ENCODE measurements at places on chromosomes 3 and 15. TPM values are rescaled to one million over a fixed set of nuclear protein-coding genes. Genes with fewer than 3 reads are reported as not detected.

CEMIP gene
- total RNA-seq = 10.0 TPM

GABRB3 gene
- total RNA-seq = 6.7 TPM

NPAP1 gene
- total RNA-seq = 0.84 TPM

NOX5 gene
- total RNA-seq = 0.10 TPM

C3orf22 gene
- 0.40 TPM for total RNA-seq

CCR4 gene
- 0.10 TPM for total RNA-seq

KPNA1 gene
- total RNA-seq = 17.3 TPM

LMAN1L gene
- total RNA-seq = not detected

PPP4R2 gene
- total RNA-seq = 85.6 TPM

EIF4A2 gene
- 779 TPM for total RNA-seq

B3GALNT1 gene
- total RNA-seq = 6.4 TPM

BFSP2 gene
- total RNA-seq = not detected

EFCAB12 gene
- total RNA-seq = 1.7 TPM

IL17RB gene
- total RNA-seq = 1.1 TPM

DNA sequence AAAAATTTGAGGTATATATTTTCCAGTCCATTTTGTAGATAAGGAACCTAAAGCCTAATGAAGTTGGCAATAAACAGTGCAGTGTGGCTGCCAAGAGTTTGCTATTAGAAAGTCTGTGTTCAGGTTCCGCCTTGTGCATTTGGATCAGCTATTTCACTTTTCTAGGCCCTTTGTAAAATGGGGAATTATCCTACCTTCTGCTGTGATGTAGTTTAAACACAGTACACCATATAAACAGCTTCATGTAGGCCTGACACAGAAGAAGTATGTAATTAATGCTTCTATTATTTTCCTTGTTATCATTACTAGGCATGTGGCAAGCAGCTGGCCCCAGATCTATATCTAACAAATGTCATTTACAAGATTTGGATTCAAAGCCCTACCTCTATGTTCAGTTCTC is 456.3 kb downstream of the GABRG3 start:
- DNase-seq = no peak

DNA sequence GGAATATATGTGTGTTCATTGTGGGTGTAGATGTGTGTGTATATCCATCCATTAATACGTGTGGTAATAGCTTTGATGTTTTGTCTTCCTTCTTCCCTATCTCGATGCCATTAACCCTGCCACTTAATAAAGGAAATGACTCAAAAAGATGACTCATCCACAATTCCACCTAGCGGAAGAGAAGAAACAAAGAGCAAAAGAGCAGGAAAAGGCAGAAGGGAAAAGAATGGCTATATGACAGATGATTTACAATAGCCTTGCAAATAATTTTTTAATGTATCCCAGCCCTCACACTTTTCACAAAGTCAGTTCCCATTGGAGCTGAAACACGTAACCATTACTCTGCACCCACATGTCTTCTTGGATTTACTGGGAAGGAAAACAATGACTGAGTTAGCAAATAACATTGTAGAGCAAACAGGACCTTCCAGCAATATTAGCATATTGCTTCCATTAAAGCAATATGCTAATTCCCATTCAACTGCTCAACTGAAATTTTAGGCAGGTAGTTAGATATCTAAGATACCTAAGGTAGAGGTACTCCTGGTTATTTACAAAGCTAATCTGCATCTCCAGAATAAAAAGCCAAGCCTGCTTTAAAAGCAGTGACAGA is 197.2 kb downstream of the KCNAB1 start:
- DNase-seq = no peak

DNA sequence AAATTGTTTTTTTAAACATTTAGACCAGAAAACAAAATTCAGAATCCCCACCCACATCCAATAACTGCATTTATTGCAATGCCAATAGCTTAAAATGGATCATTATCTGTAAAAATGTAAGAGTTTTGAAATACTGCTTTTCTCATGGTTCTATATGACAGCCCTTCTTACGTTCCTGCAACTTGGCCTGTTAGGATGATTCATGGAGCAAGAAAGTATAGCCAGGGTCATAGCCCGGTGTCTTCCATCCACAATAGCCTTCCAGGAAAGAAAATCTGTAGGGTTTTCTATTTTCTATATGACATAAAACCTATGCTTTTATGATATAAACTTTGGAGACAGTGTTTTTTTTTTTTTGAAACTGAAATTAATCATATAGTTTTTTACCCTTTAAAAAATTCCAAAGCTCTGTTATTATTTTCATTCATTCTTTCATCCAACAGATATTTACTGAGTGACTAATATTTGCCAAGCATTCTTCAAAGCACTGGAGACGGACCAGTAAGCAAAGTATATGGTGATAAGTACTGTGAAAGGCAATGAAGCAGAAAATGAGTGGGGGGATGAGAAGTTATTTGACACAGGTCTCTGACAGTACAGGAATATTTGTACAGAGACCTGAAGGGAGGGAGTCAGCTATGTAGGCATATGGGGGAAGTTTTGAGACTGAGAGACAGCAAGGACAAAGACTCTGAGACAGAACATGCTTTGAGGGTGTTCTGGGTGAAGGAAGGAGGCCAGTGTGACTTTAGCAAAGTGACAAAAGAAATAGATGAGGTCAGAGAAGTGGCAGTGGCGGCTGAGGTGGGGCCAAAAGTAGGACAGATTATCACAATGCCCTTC is 29.0 kb upstream of the SLC2A2 start:
- no peak for DNase-seq

DNA sequence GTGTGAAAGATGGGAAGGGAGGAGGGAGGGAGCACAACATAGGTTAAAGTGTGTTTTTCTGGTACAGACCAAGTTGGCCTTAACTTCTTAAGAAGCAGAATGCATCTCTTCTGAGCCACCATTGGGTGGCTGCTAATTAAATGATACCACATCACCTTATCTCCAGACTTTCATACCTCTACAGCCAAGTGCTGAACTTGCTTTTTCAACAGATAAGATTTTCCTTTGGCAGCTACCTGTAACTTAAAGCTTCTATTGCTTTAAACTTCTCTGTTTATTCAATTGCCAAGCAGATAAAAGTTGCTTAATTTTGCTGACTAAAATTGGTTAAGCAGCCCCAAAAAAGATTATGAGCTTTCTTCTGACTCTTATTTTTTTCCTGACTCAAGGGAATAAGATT is 292.4 kb upstream of the SGO1 start:
- DNase-seq = no peak

DNA sequence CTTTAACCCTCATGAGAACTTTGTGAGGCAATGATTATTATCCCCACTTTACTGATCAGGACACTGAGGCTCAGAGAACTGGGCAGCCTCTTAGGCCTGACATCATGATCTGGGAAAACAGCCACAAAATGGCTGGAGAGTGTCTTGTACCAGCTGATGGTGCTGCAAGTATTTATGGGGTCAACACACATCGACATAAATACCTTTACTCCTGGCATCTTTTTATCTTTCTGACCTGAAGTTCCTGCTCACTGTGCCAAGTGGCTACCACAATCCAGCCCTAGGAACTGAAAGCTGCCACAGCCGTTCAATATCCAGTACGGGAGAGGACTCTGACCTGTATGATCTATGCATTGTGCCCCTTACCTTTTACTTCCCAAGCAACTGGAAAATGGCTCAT is 29.2 kb upstream of the MUC13 start:
- DNase-seq = no peak

- no peak for DNase-seq
These were observed 245.0 kb downstream of the SHOX2 start for GRCh38 chr3:157861076-157861765.

- DNase-seq = no peak
These were observed 107.2 kb downstream of the CHST2 start for GRCh38 chr3:143226678-143227291.

DNA sequence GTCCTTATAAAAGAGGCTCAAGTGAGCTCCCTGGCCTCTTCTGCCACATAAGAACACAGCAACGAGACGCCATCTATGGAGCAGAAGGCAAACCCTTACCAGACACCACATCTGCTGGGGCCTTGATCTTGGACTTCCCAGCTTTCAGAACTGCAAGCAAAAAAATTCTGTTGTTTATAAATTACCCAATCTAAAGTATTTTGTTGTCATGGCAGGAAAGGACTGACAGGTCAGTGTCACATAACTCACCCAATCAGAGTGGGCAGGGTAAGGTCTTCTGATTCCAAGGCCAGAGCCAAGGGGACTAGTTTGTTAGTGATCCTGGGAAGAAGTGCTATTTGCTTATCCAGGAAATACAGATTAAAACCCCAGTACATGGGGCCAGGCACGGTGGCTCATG is 98.9 kb downstream of the HMG20A start:
- peak; percentile 3 for DNase-seq

- peak; percentile 24 for DNase-seq
These were observed 19.5 kb downstream of the PLXNB1 start for GRCh38 chr3:48410205-48411040.

GRCh38 chr15:77860071-77860691 is 217.3 kb downstream of the TBC1D2B start:
- DNase-seq = no peak

- peak; percentile 82 for DNase-seq
These were observed 60.3 kb downstream of the RGMA start for GRCh38 chr15:93028632-93029213.

- DNase-seq = no peak
These were observed 29.8 kb downstream of the CCR3 start for GRCh38 chr3:46272028-46272451.

GRCh38 chr3:161644891-161645635 is 148.5 kb downstream of the OTOL1 start:
- DNase-seq = no peak

- no peak for DNase-seq
These were observed 2.4 kb downstream of the CMTM6 start for GRCh38 chr3:32500231-32500630.

DNA sequence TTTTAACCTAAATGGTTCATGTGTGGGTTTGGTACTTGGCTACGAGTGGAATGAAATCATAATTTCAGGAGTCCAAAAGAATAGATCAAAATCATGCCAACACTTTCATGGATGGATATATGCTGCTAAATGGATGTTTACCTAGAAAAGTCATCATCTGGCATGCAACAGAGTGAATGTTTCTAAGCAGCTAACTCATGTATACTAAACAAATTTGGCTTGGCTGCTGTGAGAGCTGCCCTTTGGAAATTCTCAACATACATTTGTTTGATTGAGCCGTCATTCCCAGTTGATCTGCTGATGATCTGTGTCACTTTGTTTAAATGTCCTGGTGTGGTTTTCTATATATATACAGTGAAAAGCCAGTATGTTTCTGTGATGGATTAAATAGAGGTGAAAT is 263.3 kb downstream of the MECOM start:
- DNase-seq = no peak

GRCh38 chr15:24659622-24660021 is 16.0 kb upstream of the NPAP1 start:
- DNase-seq = no peak

- DNase-seq = no peak
These were observed 708 bp downstream of the ESYT3 start for GRCh38 chr3:138434875-138435772.

GRCh38 chr3:194458131-194458530 is 28.7 kb downstream of the ATP13A3 start:
- no peak for DNase-seq

DNA sequence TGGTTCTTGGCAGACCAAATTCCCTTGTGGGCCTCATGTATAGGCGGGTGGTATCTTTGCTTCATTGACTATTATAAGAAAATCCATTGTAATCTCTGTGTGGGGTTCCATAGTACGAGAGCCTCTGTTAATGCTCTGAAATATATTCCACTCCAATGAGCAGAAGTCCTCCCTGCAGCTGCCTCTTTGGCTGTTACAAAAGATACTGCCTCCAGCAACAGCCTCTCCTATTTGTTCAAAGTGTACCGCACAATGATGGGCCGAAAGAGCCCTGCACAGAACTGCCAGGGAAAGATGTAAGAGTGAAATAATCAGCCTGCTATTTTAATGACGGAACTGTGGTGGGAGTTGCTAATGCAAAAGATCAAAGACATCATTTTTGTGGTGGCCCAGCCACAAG is 48.9 kb downstream of the GRK7 start:
- DNase-seq = no peak

DNA sequence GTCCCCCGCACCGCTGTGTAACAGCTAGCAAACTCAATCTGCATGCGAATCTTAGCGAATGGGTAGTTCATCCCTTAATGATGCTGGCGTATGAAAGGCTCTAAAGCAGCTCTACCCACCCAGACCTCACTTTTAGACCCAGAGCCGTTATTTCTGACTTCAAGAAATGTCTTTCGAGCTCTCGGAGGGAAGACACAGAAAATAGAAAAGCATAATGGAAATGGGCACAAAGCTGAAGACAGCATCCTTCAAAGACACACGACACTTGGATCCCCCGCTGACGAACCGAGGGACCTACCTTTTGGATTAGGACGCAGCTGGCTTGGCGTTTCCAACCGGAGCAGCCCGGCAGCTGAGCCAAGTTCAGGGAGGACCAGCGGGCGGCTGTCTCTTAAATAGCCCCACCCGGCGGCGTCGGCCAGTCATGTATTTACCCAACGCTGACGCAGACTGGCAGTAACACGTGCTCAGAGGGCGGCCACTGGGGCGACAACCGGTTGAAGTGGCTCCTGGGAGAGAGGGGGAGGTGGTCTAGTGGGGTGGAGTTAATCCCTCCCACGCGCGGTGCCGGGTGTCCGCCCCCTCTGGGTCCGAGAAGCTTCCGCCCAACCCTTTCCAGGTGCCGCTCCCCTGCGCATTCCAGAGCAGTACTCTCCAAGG is 1.5 kb downstream of the CCK start:
- no peak for DNase-seq

- no peak for DNase-seq
These were observed 8.7 kb downstream of the TEX264 start for GRCh38 chr3:51679777-51680176.

DNA sequence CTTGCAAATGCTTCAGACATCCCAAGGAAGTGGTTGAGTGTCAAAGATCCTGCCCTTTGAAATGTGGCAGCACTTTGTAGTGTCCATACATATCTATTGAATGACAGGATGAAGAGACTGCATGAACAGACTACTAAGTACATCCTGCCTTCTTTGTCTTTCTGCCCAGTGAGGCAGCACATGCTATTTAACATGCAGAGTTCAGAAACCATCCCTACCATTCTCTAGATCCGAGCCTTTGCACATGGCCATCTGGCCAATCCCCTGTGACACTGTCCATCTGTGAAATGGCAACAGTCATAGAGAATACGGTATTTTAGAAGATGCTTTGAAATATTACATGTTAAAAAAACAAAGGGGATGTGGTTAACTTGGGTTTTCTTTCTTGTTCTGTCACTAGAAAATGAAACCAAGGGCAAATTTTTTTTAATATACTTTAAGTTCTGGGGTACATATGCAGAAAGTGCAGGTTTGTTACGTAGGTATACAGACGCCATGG is 519.6 kb downstream of the NTRK3 start:
- no peak for DNase-seq

DNA sequence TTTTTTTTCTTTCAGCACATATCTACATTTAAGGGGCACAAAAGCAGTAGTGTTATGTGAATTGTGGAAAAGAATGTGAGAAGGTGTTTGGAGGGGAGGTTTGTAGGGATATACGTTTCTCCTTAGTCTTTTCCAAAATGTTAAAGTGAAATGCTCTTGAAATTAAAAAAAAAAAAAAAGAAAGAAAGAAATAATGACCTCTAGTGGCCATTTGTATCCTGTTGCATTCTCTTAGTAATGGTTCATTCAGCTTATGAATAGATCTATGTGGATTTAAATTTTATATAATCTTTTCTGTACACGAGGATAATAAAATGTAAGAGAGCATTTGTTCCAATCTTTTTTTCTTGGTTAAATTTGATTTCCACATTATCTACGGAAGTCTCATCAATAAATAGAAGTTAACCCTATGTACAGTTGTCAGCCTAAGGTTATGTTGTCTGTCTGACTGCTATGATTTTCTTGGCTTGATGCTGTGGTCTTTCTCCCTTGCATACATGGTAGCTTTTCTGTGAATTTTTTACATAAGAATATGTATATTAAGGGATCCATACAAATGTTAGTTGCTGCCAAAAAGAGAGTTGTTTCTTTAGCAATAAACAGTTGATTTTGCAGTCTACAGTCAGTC is 1.7 kb downstream of the P2RY13 start:
- DNase-seq = no peak
